ENCODE measurements at places on chromosomes 13 and 19. TPM values are rescaled to one million over a fixed set of nuclear protein-coding genes. Genes with fewer than 3 reads are reported as not detected.

The UHRF1 gene
- total RNA-seq = 22.9 TPM

The RDH8 gene
- total RNA-seq = not detected

The ISOC2 gene
- total RNA-seq = 14.0 TPM

DNA sequence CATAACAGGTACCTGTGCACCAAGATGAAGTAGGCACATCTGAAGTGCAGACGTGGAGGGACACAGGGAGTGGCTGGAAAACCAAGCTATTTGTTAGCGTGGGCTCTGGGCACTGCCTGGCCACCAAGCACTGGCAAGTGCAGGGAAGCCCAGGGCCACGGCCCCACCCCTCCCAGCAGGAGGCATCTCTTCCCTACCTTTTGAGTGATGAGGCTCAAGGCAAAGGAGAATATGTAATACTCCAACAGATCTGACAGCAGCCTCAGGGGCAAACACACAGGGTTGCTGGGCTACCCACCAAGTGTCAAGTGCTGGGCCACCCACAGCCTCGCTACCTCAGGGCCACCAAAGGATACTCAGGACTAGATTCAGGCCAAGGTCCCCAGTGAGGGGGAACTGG is 11.6 kb downstream of the TUBA3C start:
- no peak for DNase-seq

The DNAAF3 gene
- total RNA-seq = 2.0 TPM

The PGLYRP1 gene
- not detected for total RNA-seq

GRCh38 chr13:94268661-94269060 is 210.8 kb downstream of the DCT start:
- no peak for DNase-seq

The EVI5L gene
- 24.7 TPM for total RNA-seq

GRCh38 chr19:51713319-51714285 is 10.2 kb downstream of the HAS1 start:
- DNase-seq = no peak

- DNase-seq = no peak
Measured at GRCh38 chr13:37598597-37598996, at the start of gene POSTN. POSTN (minus strand) TSS chr13:37598768; CDS start chr13:37598726, 42 bp downstream.

DNA sequence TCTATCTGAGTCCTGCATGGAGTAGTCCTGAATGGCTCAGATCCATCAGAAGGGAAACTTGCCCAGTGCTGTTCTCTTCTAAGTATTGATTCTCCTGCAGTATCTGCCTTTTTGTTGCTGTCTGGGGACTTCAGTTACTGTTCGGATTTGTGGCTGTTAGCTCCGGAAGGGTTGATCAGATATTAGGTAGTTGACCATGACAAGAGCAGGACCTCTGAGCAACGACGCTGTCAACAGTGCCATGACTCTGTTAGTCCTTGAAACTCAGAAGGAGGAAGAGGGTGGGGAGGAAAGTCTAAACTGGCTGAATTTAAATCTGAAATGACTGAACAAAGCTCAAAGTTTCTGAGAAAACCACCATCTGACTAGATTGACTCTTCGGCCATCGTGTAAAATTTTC is 42.2 kb downstream of the CCNE1 start:
- DNase-seq = no peak

DNA sequence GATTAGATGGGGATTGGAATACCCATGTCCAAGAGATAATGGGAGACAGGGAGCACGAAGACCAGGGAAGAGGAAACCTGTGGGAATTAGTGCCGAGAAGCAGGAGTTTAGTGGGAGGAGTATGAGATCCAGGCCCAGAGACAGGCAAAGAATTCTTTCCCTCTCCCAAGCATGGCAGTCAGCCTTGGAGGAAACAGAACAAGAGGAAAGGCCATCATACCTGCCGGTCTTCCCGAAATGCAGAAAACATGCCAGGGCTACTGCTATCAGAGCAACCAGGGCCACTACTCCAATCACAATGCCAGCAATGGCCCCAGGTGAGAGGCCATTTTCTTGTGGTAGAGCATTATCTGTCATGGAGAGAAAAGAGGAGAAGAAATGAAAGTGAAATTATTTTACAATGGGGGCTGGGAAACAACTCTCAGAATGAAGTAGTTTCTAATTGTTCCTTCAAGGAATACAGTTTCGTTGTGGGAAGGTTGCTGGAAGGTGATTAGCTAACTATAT is 16.1 kb downstream of the CEACAM1 start:
- no peak for DNase-seq

The ETV2 gene
- total RNA-seq = 0.54 TPM

The ZNF571 gene
- total RNA-seq = 12.6 TPM

DNA sequence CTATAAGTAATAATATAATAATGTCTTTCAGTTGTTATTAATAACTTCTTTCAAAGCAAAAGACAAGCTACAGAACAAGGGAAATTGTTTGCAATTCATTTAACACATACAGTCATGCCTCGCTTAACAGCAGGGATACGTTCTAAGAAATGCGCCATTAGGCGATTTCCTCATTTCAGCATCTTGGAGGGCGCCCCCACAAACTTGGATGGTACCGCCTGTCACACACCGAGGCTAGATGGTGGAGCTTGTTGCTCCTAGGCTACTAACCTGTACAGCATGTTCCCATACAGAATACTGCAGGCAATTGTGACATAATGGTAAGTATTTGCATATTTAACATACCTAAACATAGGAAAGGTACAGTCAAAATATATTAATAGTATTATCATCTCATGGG is 8.2 kb upstream of the ANKRD10 start:
- no peak for DNase-seq

DNA sequence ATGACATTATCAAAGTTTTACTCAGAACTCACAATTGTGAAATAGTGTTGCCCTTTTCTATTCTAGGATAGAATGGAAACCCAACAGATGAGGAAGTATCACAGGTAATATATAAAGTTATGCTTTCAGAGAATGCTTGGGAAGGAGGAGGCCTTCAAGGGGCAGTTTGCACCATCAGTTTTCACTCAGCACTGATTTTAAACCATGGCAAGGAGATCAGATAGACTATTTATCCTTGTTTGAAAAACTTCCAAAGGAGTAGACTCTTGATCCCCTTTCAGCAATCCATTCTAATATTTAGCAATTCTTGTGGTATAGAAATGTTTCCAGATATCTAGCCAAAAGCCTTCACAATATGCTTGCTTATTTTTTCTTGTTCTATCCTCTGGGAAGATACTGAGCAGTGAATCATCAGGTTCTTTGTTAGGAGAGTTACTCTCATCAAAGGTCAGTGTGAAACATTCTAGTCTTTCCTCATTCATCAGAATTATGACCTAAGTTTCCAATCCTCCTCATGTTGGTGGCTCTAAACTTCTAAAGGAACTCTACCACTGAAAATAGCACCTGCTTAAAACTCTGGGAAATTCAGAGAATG is 3.8 kb downstream of the GPC6 start:
- DNase-seq = no peak

DNA sequence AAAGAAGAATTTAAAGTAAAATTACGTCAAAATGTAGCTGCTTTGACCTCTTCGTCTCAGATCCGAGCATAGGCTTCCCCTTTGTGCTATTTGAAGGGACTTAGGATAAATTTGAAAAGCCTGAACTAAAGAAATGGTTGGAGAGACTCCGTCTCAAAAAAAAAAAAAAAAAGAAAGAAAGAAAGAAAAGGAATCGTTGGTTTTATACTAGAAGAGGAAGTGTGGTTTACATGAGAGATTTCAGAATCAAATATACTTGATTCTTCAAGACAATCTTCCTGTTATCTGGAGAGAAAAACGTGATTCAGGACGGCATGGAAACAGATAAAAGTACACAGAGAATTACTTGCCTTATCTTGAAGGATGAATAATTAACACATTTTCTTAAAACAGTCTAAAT is 474 bp upstream of the ZNF780B start:
- no peak for DNase-seq

The TUBB4A gene
- 52.7 TPM for total RNA-seq

DNA sequence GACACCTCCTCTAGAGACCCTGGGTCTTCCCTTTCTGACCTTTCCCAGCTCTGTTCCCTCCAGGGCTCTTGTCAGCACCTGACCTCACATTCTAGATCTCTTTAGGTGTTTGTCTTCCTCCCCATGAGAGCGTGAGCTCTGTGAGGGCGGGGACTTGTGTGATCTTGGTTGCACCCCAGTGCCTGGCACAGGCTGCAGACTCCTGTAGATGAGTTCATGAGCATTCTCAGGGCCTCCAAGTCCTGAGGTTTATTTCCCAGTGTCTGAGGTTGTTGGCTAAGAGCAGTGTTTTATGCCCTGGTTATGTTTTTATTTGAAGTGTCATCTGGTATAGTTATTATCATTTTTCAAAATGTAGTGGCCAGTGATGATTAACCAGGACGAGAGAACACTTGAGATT is 596 bp downstream of the CEACAM4 start:
- no peak for DNase-seq

DNA sequence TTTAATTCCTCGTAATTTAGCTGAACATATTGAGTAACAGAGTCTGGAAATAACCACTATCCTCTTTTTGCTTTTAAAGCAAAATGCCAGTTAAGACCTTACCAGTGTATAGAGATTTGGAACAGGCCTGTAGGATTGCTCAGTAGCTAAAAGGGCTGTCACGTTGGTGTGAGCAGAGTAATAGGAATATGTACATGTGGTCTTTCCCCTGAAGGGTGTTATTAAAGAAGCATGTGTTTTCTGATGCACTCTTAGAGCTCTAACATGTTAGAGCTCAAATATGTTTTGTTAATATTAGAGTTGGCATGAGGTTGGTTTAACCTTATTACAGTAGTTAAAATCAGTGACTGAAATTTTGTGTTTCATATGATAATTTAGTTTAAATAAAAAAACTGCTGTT is 172.9 kb downstream of the PDS5B start:
- DNase-seq = no peak
